Left ventricle myocardium inferior (tissue), 1 donor: ENCODE measurements at places on chromosomes 13 and 19. TPM values are rescaled to one million over a fixed set of nuclear protein-coding genes. Genes with fewer than 3 reads are reported as not detected.

DNA sequence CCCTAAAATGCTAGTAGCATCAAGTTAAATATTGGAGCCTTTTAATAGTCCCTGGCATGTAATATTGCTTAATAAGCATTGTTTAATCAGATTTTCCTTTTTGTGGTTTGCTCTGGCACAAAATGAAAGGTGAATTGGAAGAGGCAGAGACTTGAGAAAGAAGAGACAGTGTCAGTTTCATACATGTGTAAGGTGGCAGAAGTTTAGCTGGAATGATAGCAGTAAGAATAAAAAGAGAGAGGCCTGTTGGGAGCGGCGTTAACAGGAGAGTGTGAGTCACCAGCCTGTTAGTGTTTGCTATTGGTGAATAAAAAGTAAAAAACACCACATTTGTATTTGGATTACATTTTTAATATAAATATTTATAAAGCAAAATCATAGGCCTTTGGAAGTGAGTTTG, 145.3 kb downstream of the PDS5B start:
- no peak for DNase-seq

Gene LCP1
- 14.1 TPM for total RNA-seq

- DNase-seq: no peak
Measured at GRCh38 chr19:29411113-29411581, 114.6 kb upstream of the VSTM2B start.

GRCh38 chr13:99200432-99201167, at the start of gene UBAC2:
Gene UBAC2, plus strand, starts transcription at chr13:99200854. Its CDS starts 55 bp downstream, at chr13:99200909.
- peak; percentile 95 for DNase-seq

DNA sequence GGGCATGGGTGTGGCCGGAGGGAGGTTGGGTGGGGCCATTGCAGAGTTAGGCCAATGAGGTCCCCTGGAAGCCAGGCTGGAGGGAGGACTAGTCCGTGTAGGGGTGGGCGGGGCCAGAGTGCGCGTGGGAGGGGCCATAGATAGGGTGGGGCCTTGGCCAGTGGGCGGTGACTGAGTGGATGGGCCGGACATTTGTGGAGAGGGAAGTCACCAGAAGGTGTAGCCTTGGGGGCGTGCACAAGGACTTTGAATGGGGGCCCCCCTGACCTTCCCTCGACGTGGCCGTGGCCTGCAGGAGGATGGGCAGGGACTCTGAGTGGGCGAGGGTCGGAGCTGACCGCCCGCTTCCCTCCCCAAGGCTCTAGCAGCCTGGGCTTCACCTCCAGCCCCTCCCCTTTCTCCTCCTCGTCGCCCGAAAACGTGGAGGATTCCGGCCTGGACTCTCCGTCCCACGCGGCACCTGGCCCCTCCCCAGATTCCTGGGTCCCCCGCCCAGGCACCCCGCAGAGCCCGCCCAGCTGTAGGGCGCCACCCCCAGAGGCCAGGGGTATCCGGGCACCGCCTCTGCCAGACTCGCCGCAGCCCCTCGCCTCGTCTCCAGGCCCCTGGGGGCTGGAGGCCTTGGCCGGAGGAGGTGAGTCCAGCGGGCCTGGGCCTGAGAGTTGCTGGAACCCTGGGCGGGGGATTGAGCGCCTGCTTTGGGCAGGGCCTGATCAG, 16.5 kb upstream of the B3GNT3 start:
- DNase-seq: peak; percentile 50

Gene ZNF208
- total RNA-seq: 43.3 TPM

Gene IQCN
- total RNA-seq: 0.49 TPM

GRCh38 chr13:50355797-50356196, 340.6 kb downstream of the KCNRG start:
- DNase-seq: no peak

Gene ZNF723
- total RNA-seq: not detected

GRCh38 chr13:46295491-46296114, 83.9 kb downstream of the LRRC63 start:
- no peak for DNase-seq

DNA sequence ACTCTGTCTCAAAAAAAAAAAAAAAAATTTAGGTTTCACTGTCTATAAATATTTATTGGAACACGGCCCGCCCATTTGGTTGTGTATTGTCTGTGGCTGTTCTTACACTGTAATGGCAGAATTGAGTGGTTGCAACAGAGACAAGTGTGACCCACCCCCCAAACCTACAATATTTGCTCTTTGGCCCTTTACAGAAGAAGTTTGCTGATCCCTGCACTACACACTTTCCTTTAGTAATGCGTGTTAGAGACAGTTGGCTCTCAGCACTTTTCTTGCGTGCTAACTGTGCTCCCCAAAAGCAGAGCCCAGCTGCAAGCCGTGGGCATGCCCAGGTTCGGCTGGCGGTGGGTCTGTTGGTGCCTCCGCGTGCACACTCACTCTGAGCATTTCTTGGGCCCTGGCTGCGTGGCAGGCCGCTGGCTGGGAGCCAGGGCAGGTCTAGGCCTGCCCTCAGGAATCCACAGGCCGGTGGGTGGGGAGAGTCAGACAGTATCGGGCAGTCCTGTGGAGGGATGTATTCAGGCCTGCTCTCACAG, 72.6 kb downstream of the SIPA1L3 start:
- DNase-seq: no peak

Gene CALR3
- not detected for total RNA-seq

Gene SBK2
- total RNA-seq: 6.5 TPM

Gene C2CD4C
- 0.63 TPM for total RNA-seq

GRCh38 chr13:28321756-28322155, 173.2 kb downstream of the FLT1 start:
- no peak for DNase-seq

DNA sequence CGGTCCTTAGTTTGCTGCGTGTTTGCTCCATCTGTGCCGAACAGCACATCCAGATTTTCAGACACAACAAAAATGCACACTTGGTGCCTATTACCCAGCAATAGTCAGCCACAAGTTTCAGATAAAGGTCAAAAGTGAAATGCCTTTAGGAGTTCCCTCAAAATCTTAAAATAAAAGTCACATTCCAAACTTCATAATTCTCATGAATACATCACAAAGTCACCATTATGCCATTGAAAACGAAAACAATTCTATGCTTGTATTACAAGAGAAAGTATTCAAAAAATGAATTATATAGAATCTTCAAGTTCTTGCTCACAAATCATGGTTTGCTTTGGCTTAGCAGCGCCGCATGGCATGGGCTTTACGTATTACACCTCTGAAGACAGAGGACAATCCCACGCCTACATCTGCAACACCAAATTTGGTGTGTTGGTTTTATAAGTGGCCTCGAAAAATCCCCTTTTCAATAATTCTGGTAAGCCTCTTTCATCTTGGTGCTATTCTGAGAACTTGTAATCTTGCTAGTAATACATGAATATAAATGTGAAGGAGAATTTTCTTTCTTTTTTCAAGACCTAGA, 26.6 kb downstream of the COL4A1 start:
- DNase-seq: no peak

- no peak for DNase-seq
Measured at GRCh38 chr19:49503582-49503962, 7.3 kb downstream of the RPS11 start.

GRCh38 chr19:7818806-7819205, 11.2 kb upstream of the EVI5L start:
- DNase-seq: no peak

GRCh38 chr13:67917291-67917987, 687.3 kb upstream of the PCDH9 start:
- no peak for DNase-seq

DNA sequence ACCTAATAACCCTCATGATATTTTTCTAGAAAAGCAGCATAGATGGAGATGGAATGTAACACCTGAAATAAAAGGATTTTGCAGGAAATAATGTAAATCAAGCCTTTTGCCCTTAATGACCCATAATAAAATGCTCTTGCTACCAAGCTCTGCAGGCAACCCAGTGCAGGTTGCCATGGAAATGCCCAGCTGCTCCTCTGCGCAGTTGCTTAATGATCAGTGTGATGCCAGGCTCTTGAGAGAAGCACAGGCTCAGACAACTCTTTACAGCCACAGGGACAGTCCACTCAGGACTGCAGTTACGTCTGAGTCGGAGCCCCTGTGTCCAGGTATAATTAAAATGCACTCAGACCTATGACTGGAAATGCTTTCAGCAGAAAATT, 165.5 kb downstream of the LACC1 start:
- DNase-seq: no peak

- DNase-seq: no peak
Measured at GRCh38 chr19:42081584-42082203, 5.7 kb downstream of the ZNF574 start.

DNA sequence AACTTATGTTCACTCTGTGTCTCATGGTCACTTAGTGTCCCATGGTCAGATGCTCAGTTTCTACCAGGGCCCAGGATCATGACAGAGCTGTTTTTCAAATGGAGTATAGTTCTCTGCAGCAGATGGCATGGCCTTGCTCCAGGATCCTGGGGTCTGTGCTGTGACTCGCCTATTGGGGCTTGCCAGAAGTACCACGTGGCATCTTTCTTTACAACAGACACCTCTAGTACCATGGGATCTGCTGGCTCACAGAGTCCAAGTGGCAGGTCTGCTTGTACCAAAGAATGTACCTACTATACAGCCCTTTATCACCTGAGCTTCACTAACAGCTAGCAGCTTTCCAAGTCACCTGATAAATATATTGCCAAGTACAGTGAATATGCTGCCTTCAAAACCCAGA, 6.0 kb upstream of the RNF6 start:
- no peak for DNase-seq
